Activated CD4-positive, alpha-beta T cell treated with anti-CD3 and anti-CD28 coated beads for 4 hours (primary cell): ENCODE measurements at places on chromosomes 11 and 22.

DNA sequence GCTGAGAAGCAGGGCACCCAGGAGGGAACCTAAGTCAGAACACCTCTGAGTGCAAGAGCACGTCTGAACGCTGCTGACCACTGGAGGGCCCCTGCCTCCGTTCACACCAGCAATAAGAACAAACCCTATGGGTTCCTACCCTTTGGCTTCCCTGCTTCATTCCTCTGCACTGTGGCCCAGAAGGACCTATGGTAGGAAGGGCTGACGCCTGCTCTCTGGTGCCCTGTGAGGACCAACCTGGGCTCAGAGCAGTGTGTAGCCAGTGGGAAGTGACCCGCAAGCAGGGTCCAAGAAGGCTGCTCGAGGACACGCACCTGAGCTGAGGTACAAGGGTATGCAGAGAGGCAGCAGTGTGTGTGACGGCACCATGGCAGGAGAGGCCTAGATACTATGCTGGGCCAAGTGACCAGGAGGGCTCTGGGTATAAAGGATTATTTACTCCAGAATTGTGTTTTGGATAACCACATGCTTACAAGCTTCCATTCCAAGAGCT lies 68.8 kb upstream of the CLTCL1 start:
- DNase-seq = no peak

GRCh38 chr11:72587696-72588095 lies 86.5 kb downstream of the PDE2A start:
- no peak for DNase-seq

- DNase-seq = no peak
Measured at GRCh38 chr22:47192651-47193437, 430.4 kb downstream of the TBC1D22A start.

GRCh38 chr11:83159902-83160865 lies 3.3 kb downstream of the PCF11 start:
- DNase-seq = no peak

- no peak for DNase-seq
Measured at GRCh38 chr11:71139516-71140205, 112.7 kb downstream of the SHANK2 start.
